Vagina (tissue), 2 donors: ENCODE measurements at places on chromosomes 2 and 18. TPM values are rescaled to one million over a fixed set of nuclear protein-coding genes. Genes with fewer than 3 reads are reported as not detected.

- H3K4me3 ChIP-seq: no peak overlapping the region
- H3K27me3 ChIP-seq: no peaks in the 10 kb centered on the region
- no peak for DNase-seq
- H3K27ac ChIP-seq: no peak overlapping the region
- H3K36me3 ChIP-seq: no peaks in the 10 kb centered on the region
- peaks cover 81% of the 10 kb centered on the region for H3K4me1 ChIP-seq
Measured at GRCh38 chr2:65381607-65382051, 50.8 kb downstream of the SPRED2 start.

- H3K4me3 ChIP-seq: no peak overlapping the region
- no peaks in the 10 kb centered on the region for H3K36me3 ChIP-seq
- H3K4me1 ChIP-seq: no peaks in the 10 kb centered on the region
- no peak overlapping the region for H3K27ac ChIP-seq
- DNase-seq: no peak
Measured at GRCh38 chr2:191190435-191190834, 39.6 kb upstream of the STAT4 start.

DNA sequence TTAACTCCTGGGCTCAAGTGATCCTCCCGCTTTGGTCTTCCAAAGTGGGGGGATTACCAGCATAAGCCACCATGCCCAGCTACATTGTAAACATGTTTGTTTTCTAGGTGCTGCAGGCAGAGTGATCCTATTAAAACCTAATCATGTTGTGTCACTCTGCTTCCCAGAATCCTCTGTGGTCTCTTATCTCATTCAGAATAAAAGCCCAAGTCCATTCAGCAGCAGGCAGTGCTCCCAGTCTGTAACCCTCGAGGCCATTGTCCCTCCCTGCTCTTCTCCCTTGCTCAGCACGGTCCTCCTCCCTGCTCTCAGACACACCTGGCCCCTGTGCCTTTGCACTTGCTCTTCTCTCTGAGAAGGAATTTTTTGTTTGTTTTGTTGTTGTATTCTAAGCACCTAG lies 11.1 kb upstream of the CABYR start:
- H3K27me3 ChIP-seq: no peaks in the 10 kb centered on the region
- no peak overlapping the region for H3K4me3 ChIP-seq
- no peaks in the 10 kb centered on the region for H3K4me1 ChIP-seq
- H3K27ac ChIP-seq: no peak overlapping the region
- DNase-seq: no peak

DNA sequence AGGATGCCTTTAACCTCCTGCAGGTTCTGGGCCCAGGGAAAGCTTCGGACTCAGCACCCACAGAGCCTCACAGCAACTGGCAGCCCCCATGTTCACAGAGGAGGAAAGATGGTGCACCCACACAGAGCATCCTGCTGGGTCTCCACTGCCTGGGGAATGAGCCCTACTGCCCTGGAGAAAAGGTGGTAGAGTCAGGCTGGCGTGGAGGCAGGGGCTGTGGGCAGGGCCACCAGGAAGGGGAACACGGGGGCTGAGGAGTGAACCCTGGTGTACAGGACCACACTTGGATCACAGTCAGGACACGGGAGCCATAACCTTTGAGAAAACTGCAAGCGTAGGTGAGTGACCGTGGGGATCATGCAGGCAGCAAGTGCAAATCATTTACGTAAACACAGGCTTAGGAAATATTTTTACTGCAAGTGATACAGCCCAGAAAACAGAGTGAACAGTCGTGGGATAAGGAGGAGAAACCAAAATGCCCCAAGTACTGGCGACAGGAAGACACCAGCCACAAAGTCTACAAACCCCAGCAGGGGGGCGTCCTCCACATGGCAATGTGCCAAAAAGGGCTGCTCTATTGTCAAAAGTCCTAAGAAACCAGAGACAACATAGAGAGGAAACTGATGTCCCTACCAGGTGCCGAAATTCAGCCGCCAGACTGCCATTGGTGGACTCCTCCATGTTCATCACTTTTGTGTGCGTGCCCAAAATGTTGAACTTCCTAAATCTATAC lies 27.6 kb downstream of the STAT1 start:
- H3K36me3 ChIP-seq: peaks cover 79% of the 10 kb centered on the region
- no peak overlapping the region for H3K4me3 ChIP-seq
- no peak overlapping the region for H3K27ac ChIP-seq
- DNase-seq: no peak
- H3K4me1 ChIP-seq: no peaks in the 10 kb centered on the region

DNA sequence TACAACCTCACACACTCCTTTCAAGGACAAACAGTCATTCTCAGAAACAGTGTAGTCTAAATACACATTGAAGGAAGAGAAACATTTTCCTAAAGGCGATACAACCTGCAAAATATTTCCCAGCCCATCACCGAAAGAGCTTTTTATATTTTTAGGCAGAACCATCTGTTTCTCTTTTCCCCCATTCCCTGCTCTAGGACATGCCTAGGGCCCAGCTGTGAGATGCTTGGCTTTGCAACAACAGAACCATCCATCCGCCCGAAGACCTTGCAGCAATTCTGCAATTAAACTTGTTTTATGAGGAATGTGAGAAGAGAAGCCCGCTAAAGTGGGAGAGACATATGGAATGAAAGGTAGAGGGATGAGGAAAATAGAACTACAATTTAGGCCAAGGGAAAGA lies 105.6 kb upstream of the RFX8 start:
- H3K4me1 ChIP-seq: peaks cover 5% of the 10 kb centered on the region
- H3K4me3 ChIP-seq: no peak overlapping the region
- no peak for DNase-seq
- no peaks in the 10 kb centered on the region for H3K27me3 ChIP-seq
- no peaks in the 10 kb centered on the region for H3K36me3 ChIP-seq

GRCh38 chr2:123051136-123051535 lies 974.0 kb upstream of the CNTNAP5 start:
- DNase-seq: no peak
- no peaks in the 10 kb centered on the region for H3K27me3 ChIP-seq
- no peak overlapping the region for H3K27ac ChIP-seq
- no peaks in the 10 kb centered on the region for H3K4me1 ChIP-seq
- H3K36me3 ChIP-seq: no peaks in the 10 kb centered on the region

GRCh38 chr2:47819834-47820233 lies 36.9 kb downstream of the MSH6 start:
- no peak overlapping the region for H3K27ac ChIP-seq
- H3K27me3 ChIP-seq: no peaks in the 10 kb centered on the region
- DNase-seq: no peak
- no peaks in the 10 kb centered on the region for H3K4me1 ChIP-seq
- no peak overlapping the region for H3K4me3 ChIP-seq

DNA sequence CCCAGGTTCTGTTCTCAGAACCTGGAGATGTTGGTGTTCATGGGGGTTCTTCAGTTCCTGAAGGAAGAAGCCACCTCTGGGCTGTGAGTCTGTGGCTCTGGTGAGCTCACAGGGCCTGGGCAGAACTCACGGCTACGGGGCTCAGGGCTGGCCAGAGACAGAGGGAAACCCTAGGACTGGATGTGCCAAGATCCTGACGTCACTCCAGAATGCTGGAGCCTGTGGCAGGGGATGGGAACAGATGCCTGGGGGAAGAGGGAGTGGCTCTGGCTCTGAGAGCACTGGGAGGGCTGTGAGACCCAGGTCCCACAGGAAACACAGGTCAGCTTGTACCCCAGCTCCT lies at the start of gene OTOF:
OTOF (minus strand) TSS at position 214 of the 343 bp plus-strand sequence.
- H3K27me3 ChIP-seq: no peaks in the 10 kb centered on the region
- H3K27ac ChIP-seq: no peak within 1 kb of the TSS
- peaks cover 7% of the 10 kb centered on the region for H3K4me1 ChIP-seq
- H3K36me3 ChIP-seq: no peaks in the 10 kb centered on the region

PSD4 gene
- 39.0 TPM for total RNA-seq

TTL gene
- total RNA-seq: 11.0 TPM

CMPK2 gene
- total RNA-seq: 5.6 TPM

ANO7 gene
- 0.98 TPM for total RNA-seq
